ENCODE measurements at places on chromosomes 7 and 10.
A peak's percentile ranks its signal among the peaks of the same experiment; 100 is the strongest.

GRCh38 chr10:118116715-118117449, 70.1 kb upstream of the RAB11FIP2 start:
- DNase-seq = no peak

DNA sequence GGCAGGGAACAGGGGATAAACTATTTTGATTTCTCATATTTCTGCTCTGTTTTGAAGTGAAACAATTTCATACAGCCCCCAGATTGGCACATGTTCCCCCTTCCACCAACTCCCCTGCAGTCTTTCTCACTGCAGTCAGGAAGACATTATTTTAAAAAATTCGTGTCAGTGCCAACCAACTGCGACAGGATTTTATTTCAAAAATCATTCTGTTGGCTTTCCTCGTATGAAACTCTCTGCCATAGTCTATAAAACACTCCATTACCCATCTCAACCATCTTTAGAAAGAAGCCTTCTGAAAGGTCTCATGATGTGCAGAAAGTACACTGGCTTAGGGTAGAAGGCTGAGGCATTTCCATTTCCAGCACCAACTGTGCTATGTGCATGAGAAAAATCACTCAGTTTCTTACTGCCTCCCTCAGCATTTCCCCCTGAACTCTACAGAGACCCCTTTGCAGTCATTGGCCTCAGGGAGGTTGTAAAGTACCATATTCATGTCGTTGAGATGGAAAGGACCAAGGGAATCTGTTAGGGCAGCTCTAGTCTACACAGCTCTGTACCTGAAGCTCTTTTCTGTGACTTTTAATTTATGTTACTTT, 46.9 kb downstream of the STEAP1B start:
- no peak for DNase-seq

- DNase-seq = no peak
These were observed 466.2 kb downstream of the TYW1 start for GRCh38 chr7:67462781-67463191.

- DNase-seq = no peak
These were observed 11.6 kb downstream of the NKX6-2 start for GRCh38 chr10:132774181-132774901.

DNA sequence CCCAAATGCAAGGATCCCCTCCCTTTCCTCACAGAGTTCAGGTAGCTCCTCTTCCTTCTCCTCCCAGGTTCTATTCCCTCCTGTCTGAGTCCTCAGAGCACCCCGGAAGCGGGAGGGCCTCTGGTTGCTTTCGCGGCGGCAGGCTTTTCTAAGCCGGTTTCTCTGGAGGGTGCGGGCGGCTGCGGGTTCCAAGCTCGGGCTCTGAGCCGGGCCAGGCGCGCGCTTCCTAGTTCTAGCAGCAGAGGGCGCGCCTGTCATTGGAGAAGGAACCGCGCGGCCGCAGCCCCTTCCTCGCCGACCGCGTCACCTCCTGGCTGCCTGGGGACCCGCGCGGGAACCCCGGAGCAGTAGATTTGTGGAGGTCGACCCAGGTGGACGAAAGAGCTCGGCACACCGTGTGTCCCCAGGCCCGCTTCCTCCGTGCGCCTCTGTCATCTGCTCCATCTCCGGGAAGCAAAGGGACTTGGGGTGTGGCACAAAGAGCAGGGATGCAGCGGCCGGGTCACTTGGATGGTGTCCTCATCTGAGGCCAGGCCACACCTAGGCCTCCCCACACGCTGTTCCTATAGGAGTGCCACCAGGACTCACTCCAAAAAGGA, 389.0 kb upstream of the PODXL start:
- DNase-seq = peak; percentile 48

DNA sequence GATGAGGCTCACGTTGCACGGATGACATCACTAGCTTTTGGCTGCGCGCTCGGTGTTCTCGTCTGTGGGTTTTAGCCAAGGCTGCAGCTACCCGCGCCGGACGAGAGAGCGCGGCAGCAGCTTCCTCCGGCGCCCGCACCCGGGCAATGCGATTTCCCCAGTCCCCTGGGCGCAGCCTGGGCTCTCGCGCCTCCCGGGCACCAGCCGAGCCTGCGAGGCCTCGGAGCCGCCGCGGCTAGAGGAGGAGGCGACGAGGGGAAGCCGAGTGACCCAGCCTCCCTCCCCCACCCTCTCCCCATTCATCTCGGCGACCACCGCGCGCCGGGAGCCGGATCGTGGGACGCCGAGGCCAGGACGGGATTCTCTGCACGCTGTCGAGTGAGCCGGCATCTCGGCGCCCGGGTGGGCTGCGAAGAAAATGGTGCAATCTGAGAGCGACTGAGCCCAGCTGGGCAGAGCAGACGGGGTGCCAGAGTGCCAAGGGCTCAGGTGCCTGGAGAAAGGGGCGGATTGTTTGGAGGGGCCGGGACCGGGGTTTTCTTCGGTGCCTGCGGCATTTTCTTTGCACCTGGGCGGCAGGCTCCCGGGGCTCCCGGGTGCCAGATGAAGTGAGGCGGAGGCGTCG, 1.2 kb upstream of the TMEM178B start:
- DNase-seq = peak; percentile 44

- no peak for DNase-seq
These were observed 559.4 kb downstream of the SUGCT start for GRCh38 chr7:40694026-40694809.

DNA sequence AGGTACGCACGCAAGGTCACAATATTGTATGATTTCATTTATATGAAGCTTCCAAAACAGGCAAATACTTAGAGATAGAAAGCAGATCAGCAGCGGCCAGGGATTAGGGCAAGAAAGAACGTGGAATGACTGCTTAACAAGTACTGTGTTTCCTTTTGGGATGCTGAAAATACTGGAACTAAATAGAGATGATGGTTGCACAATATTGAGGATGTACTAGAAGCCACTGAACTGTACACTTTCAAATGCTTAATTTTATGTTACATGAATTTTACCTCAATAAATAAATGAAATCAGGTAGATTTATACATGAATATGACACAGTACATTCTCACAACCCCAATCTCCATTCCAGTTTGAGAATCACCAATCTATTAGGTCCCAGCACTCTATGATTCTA, 15.6 kb downstream of the SEM1 start:
- DNase-seq = no peak

DNA sequence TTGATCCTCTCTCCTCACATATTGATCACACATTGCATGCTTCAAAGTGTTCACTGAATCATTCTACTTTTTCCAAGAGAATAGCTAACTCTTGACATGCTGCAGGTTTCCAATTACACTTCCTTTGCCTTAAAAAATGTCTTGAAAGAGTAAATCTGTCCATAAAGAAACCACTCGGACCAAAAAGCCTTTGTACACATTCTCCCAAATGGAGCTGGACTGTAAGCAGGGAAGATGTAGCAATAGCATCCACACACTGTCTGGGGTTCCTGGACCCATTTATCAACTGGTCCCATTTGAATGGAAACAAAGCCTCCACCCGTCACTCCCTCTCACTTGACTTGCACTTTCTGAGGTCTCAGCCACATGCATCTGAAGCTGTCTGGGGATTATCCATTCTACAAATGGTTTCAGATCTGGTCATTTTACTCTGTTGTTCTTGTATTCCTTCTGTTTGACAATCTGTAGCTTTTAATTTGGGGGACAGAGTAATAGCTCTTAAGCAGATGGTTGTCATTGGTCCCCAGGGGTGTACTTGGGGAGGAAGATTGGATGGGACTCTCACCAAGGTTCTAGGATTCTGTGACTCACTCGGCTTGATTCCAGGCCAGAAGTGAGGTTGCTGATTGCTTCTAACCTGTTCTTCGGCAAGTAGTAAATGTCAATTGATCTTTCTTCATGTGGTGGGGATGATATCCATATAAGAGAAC, 203.5 kb downstream of the HIBADH start:
- peak; percentile 9 for DNase-seq

GRCh38 chr7:73972614-73973013, 55.4 kb upstream of the ELN start:
- DNase-seq = no peak

GRCh38 chr7:8226501-8226900, 35.5 kb downstream of the ICA1 start:
- no peak for DNase-seq

- DNase-seq = peak; percentile 43
These were observed 397.2 kb downstream of the EXOC4 start for GRCh38 chr7:133650069-133650468.

GRCh38 chr7:140977741-140978140, 37.0 kb downstream of the MRPS33 start:
- DNase-seq = no peak

GRCh38 chr7:120725376-120726039, 132.4 kb downstream of the TSPAN12 start:
- peak; percentile 37 for DNase-seq

- DNase-seq = peak; percentile 30
These were observed 59.2 kb upstream of the PTN start for GRCh38 chr7:137402536-137403352.

DNA sequence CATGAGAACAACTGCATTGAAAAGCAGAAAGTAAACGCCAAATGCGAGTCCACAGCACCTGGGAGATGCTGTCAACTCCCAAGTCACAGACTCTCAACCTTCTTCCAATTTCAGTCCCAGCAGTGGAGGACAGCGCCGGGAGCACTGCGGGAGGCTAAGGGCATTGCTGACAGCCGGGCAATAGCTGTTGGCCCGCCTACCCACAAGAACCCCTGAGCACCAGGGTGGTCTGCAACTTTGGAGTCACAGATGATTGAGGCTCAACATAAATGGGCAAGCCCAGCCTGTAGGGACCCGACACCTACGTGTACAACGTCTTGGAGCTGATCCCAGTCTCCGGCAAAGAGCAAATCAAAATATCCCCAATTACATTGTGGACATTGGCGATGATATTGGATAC, 262.9 kb downstream of the TCERG1L start:
- DNase-seq = no peak

GRCh38 chr7:25031432-25031831, 51.5 kb upstream of the OSBPL3 start:
- no peak for DNase-seq

- DNase-seq = no peak
These were observed 99.5 kb upstream of the ABI1 start for GRCh38 chr10:26960308-26960707.

DNA sequence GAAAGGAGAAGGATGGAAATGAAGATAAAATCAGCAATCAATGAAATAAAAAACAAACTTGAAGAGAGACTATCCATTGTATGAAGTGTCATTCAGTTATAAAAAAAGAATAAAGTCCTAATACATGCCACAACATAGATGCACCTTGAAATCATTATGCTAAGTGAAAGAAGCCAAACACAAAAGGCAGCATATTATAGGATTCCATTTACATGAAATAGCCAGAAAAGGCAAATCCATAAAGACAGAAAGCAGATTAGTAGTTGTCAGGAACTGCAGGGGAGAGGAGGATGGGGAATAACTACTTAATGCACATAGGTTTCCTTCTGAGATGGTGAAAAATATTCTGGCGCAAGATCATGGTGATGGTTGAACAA, 6.6 kb upstream of the PON1 start:
- no peak for DNase-seq

DNA sequence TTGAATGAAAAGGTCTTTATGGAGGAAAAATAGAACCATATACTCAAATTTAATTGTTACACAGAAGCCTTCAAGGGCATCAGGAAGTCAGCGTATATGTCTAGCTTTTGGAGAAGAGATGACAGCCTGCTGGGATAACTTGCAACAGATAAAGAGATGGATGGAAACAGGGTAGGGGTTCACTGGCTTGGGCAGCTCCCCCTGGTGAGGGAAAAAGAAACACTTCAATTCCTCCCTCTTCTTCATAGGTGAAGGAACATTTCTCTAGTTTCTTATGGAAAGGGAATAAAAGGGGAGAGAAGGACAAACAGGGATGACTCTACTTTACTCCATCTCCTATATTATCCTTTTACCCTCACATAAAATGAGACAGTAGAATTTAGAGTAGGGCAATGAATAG, 635.7 kb downstream of the PHTF2 start:
- DNase-seq = no peak

DNA sequence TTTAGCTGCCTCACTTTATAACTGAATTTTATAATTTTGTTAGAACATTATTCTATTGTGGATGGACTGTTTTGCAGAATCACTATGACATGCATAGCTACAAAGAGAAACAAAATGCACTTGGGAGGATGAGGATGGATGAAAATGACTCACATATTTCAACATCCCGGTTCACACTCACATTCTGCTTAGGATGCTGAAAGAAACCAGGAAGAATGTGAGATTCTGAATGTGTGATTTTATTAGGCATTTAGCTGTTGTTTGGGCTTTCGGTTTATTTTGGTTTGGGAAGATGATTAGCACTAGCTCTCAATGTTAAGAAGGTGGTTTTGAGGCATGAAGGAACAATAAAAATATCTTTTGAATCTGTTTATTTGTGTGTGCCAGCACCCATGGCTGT, 235.5 kb downstream of the SEMA3E start:
- DNase-seq = peak; percentile 30

DNA sequence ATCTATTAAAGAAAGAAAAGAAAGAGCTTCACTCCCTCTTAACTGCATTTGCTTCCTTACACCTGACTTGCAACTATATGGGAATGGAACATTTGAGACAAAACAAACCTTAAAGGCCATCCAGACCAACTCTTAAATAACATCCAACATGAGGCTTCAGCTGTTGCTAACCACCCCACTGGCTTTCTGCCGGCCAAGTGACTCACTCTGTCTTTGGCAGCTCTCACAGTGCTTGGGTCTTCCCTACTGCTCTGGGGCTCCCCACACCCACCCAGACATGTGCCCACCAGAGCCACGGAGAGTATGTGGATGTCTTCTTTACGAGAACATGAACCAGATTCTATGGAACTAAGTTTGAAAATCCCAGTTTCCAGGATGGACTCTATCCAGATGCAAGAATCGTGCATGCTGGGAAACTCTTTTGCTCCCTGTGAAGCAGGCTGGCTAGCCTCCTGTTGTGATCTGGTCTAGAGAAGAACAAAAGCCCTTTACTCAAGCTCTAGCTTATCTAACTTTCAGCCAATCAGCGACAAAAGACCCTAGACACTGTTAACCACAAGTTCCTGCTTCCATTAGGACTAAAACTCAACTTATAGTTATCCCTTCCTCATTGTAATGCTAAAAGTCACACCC, 245.7 kb downstream of the TCERG1L start:
- no peak for DNase-seq

DNA sequence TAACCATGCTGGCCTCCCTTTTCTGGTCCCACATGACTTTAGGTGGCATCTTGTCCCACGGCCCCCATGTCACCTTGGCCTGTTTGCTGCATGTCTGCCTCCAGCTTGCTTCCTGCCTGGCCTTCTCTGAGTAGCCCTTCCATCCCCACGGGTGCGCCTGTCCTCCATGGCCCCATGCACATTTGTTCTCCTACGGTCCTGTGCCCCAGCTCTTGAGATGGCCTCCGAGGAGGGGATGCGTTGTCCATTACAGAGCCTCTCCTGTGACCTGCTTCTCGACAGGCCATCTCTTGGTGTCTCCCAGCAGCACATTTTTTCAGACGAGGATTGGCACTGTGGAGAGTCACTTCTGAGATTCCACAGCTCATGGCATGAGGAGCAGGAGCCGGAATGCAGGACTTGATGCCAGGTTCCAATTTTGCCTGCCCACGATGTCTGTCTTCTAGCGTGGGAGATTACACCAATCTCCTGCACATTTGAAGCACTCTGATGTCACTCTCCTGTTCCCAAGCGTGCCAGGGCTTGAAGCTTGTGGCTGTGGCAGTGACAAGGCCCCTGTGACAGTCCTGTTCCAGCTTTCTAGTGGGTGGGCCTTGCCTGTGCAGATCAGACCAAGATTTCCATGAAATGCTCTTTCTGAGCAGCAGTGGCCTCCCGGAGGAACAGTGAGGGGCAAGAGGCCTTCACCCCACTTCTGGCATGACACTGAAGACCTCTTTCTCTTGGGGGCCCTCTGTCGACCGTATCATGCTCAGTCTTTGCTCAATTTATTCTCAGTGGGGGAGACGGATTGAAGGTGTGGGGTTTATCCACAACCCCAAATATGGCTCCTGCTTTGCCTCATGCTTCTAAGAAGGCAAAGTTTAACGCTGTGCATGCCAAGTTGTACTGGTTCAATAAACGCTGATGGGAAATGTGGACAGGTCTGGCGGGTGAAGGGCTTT, 13.4 kb downstream of the WDFY4 start:
- no peak for DNase-seq
